ENCODE measurements at places on chromosomes 2 and 18. TPM values are rescaled to one million over a fixed set of nuclear protein-coding genes. Genes with fewer than 3 reads are reported as not detected.

- no peak for DNase-seq
These were observed 29.3 kb upstream of the HS6ST1 start for GRCh38 chr2:128347701-128348539.

- DNase-seq: no peak
These were observed 95.3 kb downstream of the EIPR1 start for GRCh38 chr2:3282056-3282998.

DNA sequence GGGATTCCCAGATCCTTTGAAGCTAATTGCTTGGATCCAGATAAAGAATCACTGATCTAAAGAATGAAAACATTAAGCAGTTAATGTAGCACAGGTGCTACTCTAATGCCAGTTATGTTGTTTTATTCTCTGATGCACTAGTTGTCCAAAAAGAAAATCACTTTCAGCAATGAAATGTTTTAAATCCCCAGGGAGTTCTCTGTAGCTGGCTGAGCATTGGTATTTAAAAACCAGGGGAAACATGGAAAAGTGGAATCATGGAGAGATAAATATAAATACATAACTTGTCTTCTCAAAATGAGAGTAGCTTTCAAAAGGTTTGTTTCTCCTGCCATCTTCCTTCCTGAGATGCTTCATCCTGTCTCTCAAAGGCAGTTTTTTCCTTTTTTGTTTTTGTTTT is 37.7 kb downstream of the CD302 start:
- DNase-seq: no peak

DNA sequence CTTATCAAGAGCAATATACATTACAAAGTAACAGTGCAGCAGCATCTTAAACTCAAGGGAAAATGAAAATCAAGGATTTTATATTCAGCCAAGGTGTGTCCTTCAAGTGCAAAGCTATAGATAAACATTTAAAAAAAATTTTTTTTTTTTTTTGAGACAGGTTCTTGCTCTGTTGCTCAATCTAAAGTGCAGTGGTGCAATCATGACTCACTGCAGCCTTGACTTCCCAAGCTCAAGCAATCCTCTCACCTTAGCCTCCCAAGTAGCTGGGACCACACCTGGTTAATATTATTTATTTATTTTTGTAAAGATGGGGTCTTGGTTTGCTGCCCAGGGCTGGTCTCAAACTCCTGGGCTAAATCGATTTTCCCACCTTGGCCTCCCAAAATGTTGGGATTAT is 9.0 kb downstream of the CDKL4 start:
- DNase-seq: no peak

DNA sequence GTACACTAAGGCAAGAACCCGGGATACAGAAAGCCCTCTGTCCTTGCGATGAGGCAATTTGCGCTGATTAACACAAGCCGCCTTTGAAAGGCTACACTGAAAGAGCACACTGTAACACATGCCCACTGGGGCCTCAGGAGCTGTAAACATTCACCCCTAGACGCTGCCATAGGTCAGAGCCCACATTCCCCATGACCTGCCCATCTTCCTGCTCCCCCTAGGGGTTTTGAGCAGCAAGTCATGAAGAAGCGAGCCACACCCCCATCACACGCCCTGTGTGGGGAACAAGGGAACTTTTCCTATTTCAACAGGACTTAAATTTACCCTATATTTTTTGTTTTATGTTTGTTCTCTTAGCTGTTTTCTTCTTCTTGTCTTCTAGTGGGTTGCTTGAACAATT is 47.8 kb upstream of the SLC4A10 start:
- DNase-seq: no peak

GRCh38 chr2:188410504-188411235 is 119.0 kb downstream of the GULP1 start:
- DNase-seq: no peak

- no peak for DNase-seq
These were observed 99.8 kb upstream of the FBXO11 start for GRCh38 chr2:48006094-48006493.

CNTNAP5 gene
- polyA plus RNA-seq: not detected

FAHD2A gene
- 105 TPM for polyA plus RNA-seq

DUSP2 gene
- 1.7 TPM for polyA plus RNA-seq

TUBA4B gene
- 0.19 TPM for polyA plus RNA-seq

MRO gene
- 2.8 TPM for polyA plus RNA-seq

LRRC30 gene
- polyA plus RNA-seq: not detected

All from liver (tissue), 10 donors.